Stimulated activated CD4-positive, alpha-beta T cell treated with anti-CD3 and anti-CD28 coated beads, TNF-alpha, amount 100 ng/mL, for 4 hours (primary cell): ENCODE measurements at places on chromosomes 4 and X.

DNA sequence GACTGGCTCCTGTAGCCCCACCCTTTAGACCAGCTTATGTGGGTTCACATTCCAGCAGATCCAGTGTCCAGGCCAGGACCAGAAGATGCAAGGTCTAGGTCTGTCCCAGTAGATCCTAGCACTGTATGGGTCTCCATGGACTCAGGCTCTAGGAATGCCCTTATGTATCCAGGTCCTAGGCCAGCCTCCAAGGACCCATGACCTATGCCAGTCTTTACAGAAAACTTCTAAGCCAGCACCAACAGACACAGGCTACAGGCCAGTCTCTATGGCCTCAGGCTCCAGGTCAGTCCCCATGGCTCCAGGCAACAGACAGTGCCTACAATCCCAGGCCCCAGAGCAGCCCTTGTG is 45.2 kb upstream of the MAGED4 start:
- no peak for DNase-seq

GRCh38 chrX:68659385-68659784 is 11.9 kb downstream of the STARD8 start:
- no peak for DNase-seq

DNA sequence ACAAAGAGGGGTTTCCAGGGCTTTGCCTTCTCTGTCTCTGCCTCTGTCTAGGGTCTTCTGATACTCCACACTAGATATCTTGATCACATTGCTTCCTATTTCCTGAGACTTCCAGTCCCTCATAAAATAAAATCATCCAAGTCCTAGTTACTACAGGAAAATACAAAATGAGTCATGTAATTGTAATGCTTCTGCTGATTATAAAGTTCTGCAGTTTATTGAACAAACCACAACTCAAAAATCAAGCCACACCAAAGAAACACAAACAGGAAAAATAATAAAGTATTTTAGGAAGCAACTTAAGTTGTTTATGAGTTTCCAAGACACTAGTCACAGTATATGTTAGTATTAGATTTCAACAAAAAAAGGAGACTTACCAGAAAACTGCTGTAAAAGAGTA is 695.1 kb upstream of the GALNTL6 start:
- no peak for DNase-seq

DNA sequence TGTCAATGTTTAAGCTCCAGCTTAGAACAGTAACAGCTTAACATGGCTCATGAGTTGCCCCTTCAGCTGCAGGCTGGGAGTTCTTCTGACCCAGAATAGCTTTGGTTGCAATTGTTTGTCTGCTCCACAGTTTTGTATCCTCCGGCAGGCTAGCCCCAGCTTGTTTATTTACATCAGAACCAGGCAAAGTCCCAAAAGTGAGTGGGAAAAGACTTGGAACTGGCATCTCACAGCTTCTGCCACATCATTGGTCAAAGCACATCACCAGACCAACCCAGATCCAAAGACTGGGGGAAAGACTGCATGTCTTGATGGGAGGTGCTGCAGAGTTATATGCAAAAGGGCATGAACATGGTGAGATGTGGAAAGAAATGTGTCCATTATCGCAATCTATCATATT is 231.2 kb upstream of the CPEB2 start:
- no peak for DNase-seq

DNA sequence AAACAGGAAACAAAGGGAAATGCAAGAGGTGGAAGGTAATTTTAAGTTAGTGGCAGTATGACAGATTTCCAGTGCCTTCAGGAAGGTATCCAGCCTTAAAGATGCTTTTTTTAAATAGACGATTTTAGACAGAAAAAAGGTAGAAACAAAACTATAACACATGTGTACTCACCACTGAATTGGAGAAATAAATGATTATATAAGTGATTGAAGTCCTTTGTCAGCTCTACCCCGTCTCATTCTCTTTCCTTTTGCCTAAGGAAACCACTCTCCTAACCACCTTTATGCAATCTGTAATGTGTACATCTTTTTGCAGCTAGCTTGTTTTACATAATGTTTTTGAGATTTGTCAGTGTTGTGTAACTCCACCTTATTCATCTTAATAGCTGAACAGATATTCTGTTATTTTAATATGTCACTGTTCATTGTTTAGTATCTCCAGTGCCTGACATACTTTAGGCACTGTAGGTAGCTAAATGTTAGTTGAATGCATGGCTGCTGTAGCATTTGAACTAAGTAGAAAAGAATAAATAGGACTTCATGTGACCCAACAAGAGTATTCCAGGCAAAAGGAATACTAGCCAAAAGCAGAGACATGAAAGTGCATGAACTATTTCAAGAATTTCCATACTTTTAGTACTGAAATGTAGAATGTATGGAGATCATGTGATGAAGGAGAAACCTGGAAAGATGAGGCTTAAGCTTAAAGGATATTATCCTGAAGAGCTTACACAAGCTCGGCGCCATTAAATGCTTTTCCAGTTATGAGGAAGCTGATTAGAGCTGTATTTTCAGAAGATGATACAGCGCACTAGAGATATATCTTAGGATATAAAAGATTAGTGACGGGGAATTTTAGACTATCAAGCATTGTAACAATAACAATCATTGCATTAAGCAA is 865 bp downstream of the FAM200B start:
- DNase-seq: no peak
